Stimulated activated CD4-positive, alpha-beta T cell treated with anti-CD3 and anti-CD28 coated beads, Interleukin-2, amount 100 ng/mL, for 4 hours (primary cell): ENCODE measurements at places on chromosomes 16 and 17.

- no peak for DNase-seq
These were observed 55.9 kb downstream of the TMEM100 start for GRCh38 chr17:55666806-55667205.

- no peak for DNase-seq
These were observed 481 bp upstream of the GLTPD2 start for GRCh38 chr17:4788159-4788806.

DNA sequence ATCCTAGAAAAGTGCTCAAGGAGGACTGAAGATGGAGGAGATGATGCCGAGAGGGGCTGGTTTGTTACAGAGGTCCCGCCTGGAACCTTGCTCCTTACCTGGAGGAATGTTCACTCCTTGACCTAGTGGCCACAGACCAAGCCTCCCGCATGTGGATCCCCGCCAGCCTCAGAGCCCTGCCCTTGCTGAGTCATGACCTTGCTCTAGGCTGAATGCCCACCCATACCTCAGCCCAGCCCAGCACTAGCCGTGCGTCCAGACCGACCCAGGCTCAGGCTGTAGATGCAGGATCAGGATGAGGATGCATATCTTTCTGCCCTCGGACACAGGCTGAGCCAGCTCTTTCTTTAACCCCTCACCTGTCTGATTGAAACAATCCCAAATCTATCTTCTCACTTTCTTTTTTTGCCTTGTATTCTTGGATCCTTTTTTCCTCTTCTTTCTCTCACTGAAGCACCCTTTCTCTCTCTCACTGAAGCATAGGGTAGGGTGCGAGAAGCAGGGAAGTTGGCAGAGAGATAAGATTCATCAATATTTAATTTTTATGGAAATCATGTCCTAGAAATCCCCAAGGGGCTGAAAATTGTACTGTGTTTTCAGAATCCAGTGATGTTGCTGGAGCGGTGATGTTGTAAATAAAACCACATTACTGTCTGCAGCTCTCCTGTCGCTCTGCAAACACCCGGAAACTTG lies 34.9 kb downstream of the WSCD1 start:
- no peak for DNase-seq

GRCh38 chr17:66807182-66807581 lies 27.7 kb upstream of the CACNG5 start:
- no peak for DNase-seq

DNA sequence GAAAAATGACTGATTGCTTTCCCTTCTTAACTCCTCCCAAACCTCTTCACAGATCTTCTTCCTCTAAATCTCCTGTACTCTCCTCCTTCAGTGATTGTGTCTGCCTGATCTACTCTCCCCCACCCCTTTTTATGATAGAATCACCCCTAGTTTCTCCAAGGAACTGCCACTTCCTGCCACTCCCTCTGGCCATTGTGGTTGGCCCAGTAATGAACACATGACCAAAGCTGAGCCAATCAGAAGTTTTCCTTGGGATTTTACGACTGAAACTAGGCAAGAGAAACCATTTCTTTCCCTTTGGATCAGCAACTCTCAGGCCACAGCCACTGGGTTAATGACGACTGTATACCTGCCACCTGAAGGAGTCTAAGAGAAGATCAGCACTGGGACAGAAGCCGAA lies 15.9 kb downstream of the IRX3 start:
- no peak for DNase-seq

DNA sequence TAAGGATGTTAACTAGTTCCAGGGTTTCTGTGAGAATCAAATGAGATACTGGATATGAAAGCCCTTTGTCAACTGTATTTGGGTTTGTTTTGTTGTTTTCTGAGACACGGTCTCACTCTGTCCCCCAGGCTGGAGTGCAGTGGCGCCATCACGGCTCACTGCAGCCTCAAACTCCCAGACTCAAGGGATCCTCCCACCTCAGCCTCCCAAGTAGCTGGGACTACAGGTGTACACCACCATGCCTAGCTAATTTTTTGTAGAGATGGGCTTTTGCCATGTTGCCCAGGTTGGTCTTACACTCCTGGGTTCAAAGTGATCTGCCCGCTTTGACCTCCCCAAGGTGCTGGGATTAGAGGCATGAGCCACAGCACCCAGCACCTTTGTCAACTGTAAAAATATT lies 8.9 kb downstream of the SUPT4H1 start:
- DNase-seq: no peak

DNA sequence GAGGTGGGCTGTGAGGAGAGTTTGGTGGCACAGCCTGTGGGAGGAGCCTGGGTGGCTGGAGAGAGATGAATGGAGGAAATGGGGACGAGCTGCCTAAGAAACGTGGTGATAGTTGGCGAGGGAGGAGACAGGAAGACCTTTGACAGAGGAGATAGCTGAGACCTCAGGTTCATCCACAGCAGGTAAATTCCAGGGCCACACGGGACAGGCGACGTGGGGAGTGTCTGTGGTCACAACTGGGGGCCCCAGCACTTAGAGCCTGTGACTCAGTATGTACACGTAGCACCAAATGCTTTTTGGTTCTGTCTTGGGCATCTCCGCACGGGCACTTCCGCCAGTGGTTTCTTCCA lies 7.7 kb downstream of the MINK1 start:
- DNase-seq: no peak

DNA sequence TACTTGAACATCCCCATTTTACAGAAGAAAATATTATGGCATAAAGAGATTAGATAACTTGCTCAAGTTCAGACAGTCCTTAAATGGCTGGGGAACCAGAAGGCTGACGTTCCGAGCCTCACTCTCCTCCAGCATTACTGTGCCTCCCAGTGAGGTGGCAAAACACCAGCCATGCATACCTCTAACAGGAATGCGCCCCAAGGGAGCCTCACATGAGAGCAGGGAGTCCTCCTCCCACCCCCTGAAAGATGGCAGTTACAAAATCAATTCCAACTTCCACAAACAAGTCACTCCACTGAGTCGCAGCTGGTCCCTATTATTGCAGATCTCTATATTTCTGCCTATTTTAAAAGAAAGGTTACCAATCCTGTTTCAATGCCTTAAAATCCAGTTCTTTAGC lies 55.5 kb downstream of the ANKFY1 start:
- DNase-seq: no peak

DNA sequence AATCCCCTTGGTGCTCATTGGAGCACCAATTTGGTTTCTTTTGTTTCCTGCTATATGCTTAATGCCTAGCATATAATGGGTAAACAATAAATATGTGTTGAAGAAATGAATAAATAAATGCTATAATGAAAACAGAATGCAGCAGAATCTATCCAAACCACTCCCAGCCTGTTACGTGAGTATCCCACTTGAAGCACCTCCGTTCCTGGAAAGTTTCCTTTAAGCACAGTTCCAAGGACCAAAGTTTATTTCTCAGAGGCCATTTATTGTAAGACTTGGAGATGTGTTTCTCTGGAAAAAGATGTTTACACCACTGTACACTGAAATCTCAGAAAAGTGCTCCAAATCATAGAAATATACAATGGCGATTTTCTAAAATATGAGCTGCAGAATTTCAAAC lies 187.0 kb downstream of the SOX9 start:
- no peak for DNase-seq

- DNase-seq: no peak
These were observed 334 bp downstream of the GH1 start for GRCh38 chr17:63918305-63918704.

- DNase-seq: no peak
These were observed 364.1 kb downstream of the FOXL1 start for GRCh38 chr16:86942151-86943051.

GRCh38 chr16:35311475-35311874 lies 1852.1 kb downstream of the TP53TG3F start:
- no peak for DNase-seq

DNA sequence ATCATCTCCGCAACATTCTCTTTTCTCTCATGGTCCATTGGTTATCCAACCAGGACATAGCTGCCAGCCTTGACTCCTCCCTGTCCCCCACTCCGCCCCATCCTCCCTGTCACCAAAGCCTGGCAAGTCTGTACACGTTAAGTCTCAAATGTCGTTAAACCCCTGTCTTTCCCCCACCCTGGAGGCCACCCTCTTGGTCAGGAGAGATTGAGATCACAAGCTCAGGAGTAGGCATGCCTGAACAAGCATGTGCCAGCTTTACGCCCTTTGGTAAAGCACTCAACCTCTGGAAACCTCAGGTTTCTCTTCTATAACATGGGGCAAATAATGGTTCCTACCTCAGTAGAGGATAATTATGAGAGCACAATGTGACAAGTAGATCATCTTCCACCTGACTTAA lies 38.1 kb upstream of the CCL1 start:
- DNase-seq: no peak

DNA sequence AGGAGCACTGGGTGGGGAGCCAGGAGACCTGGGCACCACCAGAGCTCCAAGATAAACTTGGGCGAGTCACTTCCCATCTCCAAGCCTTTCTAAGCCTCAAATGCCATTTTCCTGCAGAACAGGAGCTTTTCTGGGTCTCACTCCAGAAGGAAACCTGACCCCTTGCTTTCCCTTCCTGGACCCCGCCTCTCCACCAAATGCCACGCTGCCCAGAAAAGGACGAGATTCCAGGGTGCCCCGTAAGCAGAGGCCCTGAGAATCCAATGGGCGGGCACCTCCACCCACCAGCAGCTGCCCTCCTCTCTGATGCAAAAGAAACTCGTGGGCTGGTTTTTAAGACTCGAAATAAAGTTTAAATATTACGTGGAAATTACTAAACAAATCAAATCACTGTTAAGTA lies 31.3 kb downstream of the ZNF423 start:
- no peak for DNase-seq

GRCh38 chr16:2752850-2753732 lies 653 bp downstream of the SRRM2 start:
- DNase-seq: no peak

GRCh38 chr16:68605746-68606145 lies 39.4 kb upstream of the CDH3 start:
- no peak for DNase-seq

- peak; percentile 64 for DNase-seq
These were observed 133.3 kb downstream of the ZNF778 start for GRCh38 chr16:89350701-89351380.

DNA sequence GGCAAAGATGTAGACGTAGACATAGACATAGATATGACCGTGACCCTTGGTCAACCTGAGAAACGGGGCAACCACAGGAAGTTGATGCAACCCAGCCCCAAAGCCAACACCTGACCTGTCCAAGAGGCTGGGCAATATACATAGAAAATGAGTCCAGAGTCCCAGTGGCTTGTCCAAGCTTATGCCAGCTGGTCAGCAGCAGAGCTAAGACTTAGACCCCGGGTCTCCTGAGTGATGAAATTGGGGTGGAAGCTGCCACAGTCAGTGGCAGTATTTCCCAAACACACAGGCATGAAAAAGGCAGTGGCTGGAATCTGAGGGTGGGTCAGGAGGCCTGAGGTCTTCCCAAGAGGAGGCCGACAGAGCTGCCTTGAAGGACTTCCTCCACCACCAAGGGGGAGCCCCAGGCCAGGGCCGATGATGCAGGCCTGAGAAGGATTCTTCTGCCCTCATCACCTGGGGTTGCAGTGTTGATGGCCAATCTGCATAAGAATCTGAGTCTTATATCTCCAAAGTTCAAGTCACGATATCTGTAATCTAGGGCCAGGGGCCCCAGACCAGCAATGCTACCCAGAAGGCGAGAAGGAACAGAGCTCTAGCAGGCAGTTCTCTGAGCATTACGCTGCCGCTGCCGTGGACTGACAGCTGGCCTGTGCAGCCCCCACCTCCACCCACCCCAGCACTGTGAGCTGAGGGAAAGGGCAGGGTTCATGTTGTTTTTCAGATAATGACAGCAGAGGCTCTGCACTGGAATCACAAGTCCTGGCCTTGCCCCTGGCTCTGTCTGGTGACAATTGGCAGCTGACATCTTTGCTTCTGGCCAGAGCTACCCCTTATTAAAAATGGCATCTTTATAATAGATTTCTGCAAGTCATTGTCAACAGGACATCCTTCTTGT lies 72.7 kb downstream of the GNAO1 start:
- DNase-seq: no peak

DNA sequence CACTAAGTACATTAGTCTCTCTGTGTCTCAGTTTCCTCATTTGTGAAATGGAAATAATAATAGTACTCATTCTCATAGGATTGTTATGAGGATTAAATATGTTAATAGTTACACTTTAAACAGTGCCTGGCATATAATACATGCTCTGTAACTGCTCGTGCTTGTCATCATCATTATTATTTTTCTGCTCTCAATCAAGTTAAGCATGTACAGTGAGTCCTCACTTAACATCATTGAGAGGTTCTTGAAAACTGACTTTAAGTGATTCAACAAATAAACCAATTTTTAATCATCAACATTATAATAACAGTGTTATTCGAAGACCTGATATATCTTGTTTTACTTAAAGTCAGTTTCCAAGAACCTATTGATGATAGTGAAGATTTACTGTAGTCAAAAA lies 322.3 kb downstream of the ZFHX3 start:
- no peak for DNase-seq

GRCh38 chr16:67028167-67028695 lies 718 bp upstream of the CBFB start:
- DNase-seq: no peak

DNA sequence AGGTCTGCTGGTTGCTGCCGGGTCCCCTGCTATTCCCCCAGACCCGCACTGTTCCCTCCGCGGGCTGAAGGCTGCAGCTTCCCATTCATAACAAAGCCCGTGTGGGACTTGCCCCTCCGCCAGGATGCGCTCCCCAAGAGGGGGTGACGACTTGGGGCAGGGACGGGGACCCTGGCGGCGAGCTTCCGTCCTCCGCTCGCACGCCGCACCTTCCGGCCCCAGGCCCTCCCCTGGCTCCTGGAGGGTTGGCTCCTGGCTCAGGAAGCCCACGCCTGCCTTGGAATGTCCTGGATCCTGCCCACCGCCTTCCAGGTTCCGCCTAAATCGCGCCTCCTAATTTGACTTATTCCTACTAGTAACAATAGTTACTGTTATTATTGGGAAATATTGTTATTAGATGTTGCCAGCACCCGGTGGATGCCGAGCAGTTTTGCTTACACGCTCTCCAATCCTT lies 1.1 kb upstream of the TFAP4 start:
- peak; percentile 24 for DNase-seq

- DNase-seq: no peak
These were observed 12.2 kb upstream of the DUS1L start for GRCh38 chr17:82077617-82078358.

- DNase-seq: no peak
These were observed 10.0 kb upstream of the CLUH start for GRCh38 chr17:2721603-2722002.

DNA sequence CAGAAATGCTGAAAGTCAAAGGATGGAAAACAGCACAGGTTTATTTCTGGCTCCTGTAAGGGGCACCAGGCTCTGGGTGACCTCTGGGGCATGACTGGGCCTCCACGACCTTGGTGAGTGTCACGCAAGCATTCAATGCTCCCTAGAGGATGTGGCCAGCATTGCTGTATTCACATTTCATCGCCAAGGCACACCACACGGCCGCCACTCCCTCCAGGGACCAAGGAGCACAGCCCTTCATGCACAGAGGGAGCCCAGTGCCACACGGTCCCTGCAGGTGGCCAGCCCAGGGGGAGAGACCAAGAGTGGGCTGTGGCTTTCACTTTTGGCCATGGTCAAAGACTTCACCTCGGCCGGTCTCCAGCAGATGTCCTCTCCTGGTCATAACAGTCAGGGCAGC lies 137.4 kb upstream of the TNRC6C start:
- no peak for DNase-seq

GRCh38 chr16:10188236-10188635 lies 6.0 kb upstream of the GRIN2A start:
- DNase-seq: no peak

GRCh38 chr16:75402821-75403475 lies 30.4 kb downstream of the CFDP1 start:
- DNase-seq: no peak
